ENCODE measurements at places on chromosomes 5 and 9.

- peak; percentile 28 for DNase-seq
Measured at GRCh38 chr9:105966834-105967233, 272.5 kb downstream of the TMEM38B start.

DNA sequence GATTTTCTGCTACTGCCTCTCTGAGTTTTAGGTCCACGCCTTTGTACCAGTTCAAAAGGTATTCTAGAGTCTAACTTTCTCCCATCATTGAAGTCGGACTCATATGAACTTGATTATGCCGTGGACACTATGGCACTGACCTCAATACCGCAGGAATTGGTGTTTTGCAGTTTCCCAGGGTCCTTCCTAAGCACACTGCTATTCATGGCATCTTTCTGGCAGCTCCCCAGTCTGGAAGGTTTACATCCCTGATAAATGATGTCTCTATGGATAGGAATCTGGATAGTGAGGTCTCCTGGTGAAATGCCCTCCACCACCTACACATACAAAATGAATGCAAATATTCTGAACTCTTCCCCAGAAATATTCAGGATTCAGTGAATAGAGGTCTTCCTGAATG is 422.2 kb downstream of the CTNND2 start:
- DNase-seq, result no peak

GRCh38 chr9:115335439-115335838 is 217.5 kb upstream of the TNC start:
- no peak for DNase-seq

DNA sequence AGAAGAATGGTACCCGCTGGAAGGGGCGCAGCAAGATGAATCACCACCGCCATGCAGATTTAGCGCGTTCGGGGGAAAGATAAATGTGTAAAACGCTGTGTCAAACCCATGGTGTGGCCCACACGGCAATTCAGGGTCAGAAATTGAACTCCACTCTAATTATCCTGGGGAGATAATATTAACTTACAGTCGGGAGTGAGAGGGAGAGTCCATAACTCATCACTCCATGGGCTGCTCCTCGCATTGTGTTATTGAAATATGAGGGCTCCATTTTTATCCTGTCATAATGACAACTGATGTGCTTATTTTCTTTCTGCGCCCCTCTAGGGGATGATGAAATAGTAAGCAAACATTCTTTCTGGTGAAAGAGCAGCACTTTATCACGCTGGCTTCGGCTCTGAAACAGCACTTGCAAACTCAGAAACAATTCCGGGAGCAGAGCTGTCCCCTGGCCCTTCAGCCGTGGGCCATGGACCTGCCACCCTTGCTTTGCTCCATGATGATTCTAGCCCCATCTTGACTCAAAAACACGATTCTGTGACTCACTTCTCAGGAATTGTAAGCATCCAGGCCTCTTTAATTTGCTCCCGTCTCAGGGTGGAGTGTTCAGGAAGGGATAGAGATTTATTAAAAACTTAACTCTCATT is 431.6 kb downstream of the IRX1 start:
- peak; percentile 31 for DNase-seq

DNA sequence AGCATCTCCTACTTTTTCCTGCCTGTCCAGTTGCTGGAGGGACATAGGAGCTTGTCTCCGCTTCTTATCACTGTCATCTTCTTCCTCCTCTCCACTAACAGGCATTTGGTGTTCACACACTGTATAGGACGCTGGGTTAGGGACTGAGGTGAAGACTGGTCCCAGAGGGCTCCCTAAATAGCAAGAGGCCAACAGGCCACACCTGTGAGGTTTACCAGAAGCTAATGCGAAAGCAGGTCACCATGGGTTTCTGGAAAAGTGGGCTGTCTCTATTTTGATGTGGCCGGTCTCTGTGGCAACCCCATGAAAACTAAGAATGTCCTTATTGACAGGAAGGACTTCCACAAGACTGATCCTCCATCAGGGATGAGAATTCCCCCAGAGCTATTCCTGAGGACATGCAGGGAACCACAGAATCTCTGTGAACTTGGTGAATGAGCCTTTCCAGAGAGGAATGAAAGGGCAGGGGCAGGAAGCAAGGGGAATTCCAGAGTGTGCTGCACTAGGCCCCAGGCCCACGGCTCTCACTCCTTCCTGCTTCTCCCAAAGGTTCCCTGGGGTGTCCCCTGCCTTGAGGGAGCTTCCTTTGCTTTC is 61.7 kb downstream of the DAP start:
- no peak for DNase-seq

- no peak for DNase-seq
Measured at GRCh38 chr9:97592126-97592525, 41.0 kb downstream of the TSTD2 start.

DNA sequence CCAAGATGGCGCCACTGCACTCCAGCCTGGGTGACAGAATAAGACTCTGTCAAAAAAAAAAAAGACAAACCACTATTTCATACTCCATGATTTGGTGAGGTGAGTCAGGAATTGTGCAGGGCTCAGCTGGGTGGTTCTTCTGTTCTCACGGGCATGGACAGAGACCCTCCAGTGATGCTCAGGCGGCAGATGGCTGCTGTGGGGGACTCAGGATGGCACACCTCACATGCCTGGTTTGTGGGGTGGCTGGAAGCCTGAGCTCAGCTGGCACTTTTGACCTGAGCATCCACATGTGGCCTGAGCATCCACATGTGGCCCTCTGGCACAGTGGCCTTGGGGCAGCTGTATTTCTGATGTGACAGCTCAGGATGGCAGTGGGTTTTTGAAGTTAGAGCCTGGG is 217.2 kb downstream of the IRX2 start:
- no peak for DNase-seq

GRCh38 chr9:77084094-77084493 is 64.6 kb downstream of the FOXB2 start:
- DNase-seq, result no peak

DNA sequence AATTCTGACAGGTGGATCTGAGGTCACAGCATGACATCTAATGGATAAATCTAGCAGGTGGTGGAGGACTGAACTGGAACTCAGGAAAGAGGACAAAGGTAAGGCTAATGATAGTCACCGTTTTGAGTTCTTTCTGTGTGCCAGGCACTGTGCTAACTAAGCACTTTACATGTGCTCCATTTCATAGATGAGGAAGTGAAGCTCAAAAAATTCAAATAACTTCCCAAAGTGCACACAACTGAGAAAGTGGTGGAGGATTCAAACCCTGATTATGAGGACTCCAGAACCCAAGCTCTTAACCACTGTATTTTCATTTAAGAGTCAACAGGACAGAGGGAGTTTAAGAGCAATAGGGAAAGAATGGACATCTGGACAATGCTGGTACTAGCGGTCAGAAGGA is 7.1 kb upstream of the DELE1 start:
- DNase-seq, result no peak

DNA sequence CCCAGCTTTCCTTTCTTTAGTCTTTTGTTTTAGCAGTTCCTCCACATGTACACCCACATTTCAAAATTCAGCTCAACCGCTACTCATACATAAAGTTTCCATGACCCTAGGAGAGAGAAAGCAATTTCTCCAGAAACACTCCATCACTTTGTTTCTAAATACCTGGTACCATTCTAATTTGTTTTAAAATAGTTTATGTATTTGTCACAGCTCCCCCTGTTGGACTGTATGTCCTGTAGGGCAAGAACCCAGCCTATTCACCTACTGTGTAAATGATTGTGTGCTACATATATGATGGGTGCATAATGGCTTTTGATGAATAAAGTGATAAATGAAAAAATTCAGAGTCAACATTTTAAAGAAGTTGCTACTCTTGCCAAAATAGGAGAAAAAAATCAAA is 139.1 kb downstream of the COX7C start:
- DNase-seq, result no peak

DNA sequence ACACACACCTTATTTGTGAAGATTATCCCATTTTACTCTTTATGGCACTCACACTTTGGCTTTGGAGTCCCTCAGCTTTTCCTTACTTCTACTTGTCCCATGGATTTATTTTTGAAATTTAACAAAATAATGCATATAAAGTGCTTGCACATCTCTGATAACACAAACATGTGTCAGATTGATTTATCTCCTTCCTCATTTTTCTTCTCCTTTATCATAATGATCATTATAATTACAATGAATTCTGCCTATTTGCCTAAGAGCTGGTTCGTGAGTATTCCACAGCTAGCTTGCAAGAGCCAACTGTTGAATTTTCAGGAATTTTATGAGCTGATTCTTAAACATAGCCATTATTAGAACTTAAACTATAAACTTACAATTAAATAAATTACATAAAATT is 347.7 kb downstream of the CHSY3 start:
- DNase-seq, result no peak

- DNase-seq, result no peak
Measured at GRCh38 chr5:45491368-45491767, 204.8 kb downstream of the HCN1 start.
